ENCODE measurements at places on chromosomes 7 and 10.

GRCh38 chr10:114478281-114478680, 74.0 kb upstream of the AFAP1L2 start:
- DNase-seq = no peak

DNA sequence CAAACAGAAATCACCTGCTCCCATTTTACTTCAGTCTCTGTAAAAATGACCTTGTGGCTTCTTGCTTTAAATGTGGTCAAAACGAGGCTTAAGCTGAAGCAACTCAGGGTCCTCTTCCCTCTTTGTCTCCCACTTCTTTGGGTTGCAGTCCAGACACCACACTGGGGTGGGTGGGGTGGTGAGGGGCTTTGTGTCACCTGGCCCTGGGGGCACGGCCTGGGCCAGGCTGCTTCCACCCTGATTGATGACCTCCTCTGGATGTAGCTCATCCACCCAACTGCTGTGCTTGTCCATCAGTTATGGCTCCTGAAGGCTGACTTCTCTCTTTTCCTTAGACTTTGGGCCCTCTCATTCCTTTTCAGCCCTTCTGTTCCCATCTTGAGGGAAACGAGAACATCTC, 26.8 kb upstream of the NPS start:
- DNase-seq = no peak

DNA sequence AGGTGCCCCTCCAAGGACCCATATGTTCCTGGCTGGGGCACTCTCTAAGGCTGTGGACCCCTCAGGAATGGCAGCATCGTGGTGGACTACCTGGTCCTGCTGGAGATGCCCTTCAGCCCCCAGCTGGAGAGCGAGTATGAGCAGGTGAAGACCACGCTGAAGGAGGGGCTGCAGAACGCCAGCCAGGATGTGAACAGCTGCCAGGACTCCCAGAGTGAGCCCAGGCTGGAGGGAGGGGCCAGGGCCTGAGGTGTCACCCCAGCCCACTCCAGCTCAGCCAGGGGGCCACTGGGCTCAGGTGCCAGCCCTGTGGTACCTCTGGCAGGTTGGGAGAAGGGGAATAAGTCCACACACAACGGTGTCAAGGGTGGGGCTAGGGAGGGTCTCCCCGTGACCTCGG, 4.7 kb upstream of the MUC12 start:
- no peak for DNase-seq

- DNase-seq = no peak
Observed at GRCh38 chr7:77940647-77941046, 142.1 kb downstream of the PHTF2 start.

DNA sequence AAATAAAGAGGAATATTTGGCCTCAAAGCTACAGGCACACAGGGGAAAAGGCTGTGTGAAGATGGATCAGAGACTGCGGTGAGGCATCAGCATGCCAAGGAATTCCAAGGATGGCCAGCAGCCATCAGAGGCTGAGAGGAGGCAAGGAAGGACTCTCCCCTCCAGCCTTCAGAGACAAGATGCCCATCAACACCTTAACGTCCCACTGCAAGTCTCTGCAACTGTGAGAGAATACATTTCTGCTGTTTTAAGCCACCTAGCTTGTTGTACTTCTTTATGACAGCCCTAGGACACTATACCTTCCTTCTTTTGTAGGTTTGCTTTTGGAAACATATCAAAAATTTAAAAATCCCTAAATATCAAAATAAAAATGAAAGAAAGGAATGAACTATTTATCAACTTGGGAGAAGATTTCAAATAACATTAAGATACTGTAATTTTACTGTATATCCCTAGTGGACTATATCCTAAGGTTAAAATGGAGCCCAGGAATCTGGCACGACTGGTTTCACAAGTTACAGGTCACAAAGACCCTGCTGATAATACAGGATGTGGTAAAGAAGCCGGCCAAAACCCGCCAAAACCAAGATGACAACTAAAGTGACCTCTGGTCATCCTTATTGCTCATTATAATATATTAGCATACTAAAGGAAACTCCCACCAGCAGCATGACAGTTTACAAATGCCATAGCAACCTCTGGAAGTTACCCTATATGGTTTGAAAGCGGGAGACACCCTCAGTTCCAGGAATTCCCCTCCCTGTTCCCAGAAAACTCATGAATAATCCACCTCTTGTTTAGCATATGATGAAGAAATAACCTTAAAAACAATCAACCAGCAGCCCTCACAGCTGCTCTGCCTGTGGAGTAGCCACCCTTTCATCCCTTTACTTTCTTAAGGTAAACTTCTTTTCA, 185.2 kb downstream of the AVL9 start:
- DNase-seq = no peak

DNA sequence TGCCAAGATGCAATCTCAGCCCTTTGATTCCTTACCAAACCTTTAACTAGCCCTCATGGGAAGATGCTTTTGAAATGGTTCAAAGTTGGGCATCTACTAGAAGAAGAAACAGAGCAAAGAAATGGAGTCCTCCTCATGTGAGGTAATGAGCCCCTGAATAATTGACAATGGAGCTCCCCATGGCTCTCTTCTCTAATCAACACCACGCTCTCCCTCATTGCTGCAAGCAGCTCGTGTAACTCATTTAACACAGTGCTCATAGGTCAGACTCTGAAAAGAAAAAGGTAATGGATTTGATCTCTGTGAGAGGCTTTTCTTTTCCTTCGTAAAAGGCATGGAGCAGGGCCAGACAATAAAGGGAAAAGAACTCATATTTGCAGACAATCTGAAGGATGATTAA, 312.8 kb downstream of the PHTF2 start:
- DNase-seq = no peak

DNA sequence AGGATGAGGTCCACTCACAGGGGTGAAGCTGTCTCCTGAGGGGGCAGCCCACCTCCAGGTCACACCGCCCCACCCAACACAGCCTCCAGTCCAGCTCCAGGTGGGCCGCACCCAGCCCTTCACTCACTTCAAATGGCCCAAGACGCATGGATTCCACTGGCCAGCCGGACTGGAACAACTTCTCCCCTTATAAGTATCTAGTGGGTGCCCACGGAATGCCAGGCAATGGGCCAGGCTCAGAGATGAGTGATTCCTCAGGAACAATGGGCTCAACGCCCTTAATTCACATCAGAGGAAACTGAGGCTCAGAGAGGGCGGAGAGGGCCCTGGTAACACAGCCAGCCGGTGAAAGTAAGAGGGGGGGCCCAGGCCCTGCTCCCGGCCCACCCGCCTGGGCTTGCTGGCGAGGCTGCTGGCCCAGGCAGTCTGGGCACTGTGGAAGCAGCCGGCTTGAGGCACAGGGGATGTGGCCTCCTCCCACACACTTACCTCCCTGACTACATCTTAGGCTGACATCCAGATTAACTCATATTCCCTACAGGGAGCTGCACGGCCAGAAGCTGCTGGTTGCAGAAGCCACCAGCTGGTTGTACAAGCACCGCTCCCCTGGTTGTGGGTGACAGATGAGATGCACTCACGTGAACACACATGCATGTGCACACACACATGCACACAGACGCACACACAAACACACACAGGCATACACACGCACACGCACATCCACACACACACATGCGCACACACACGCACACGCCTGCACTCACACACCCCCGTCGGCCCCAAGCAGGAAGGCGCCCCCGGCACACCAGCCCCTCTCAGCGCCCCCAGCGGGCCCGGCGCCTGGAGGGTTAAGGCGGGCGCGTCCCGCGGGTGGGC, 1.0 kb upstream of the FAM20C start:
- no peak for DNase-seq

DNA sequence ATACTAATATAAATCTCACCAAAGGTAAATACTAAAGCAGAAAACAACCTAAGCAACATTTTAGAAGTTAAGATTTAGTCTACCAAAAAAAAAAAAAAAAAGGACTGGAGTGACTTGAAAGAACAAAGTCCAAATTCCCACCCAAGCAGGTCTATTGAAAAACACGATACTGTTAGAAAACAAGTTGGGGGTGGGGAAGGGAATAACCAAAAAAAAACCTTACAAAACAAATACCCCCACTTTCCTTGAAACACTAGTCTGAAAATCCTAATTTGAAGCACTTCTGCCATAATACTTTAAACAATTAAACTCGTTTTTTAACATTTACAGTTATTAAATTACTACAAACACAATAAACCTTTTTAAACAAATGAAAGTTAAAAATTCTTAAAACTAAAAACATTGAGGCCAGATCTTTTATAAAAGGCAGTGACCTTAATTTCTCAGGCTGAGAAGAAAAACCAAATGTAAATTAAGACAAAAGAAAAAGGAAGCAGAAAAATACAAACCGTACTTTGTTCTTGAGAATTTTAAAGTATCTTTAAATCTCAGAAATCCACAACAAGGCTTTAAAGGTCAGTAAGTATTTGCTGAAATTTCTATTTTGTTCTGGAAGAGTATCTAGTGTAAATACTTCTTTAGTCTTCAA, 135.1 kb downstream of the NRBF2 start:
- DNase-seq = no peak

- no peak for DNase-seq
Observed at GRCh38 chr10:32299354-32299980, 47.5 kb downstream of the EPC1 start.
